ENCODE measurements at places on chromosomes 1 and 21. TPM values are rescaled to one million over a fixed set of nuclear protein-coding genes. Genes with fewer than 3 reads are reported as not detected.
A peak's percentile ranks its signal among the peaks of the same experiment; 100 is the strongest.

Gene HSPB7
- total RNA-seq, result not detected

Gene FAM72D
- 19.6 TPM for total RNA-seq

Gene RHCE
- not detected for total RNA-seq

- no peaks in the 10 kb centered on the region for H3K36me3 ChIP-seq
- peaks cover 12% of the 10 kb centered on the region for H3K27me3 ChIP-seq
- H3K4me3 ChIP-seq, result no peak overlapping the region
- H3K4me1 ChIP-seq, result peaks cover 2% of the 10 kb centered on the region
These were observed 181.1 kb downstream of the DYRK1A start for GRCh38 chr21:37547615-37548200.

GRCh38 chr1:111597426-111597825 lies 22.2 kb upstream of the RAP1A start:
- DNase-seq, result no peak
- H3K27me3 ChIP-seq, result no peaks in the 10 kb centered on the region
- peaks cover 98% of the 10 kb centered on the region for H3K4me1 ChIP-seq

GRCh38 chr1:20665726-20666125 lies 4.6 kb upstream of the DDOST start:
- peaks cover 4% of the 10 kb centered on the region for H3K36me3 ChIP-seq
- DNase-seq, result no peak
- no peak overlapping the region for H3K27ac ChIP-seq
- peaks cover 24% of the 10 kb centered on the region for H3K4me1 ChIP-seq
- no peak overlapping the region for H3K4me3 ChIP-seq

Gene LCE2C
- total RNA-seq, result not detected

- H3K36me3 ChIP-seq, result peaks cover 10% of the 10 kb centered on the region
- H3K4me1 ChIP-seq, result peaks cover 8% of the 10 kb centered on the region
- no peak for DNase-seq
- no peaks in the 10 kb centered on the region for H3K27me3 ChIP-seq
- H3K27ac ChIP-seq, result no peak overlapping the region
- no peak overlapping the region for H3K4me3 ChIP-seq
These were observed 15.2 kb downstream of the KIF1B start for GRCh38 chr1:10225573-10225972.

DNA sequence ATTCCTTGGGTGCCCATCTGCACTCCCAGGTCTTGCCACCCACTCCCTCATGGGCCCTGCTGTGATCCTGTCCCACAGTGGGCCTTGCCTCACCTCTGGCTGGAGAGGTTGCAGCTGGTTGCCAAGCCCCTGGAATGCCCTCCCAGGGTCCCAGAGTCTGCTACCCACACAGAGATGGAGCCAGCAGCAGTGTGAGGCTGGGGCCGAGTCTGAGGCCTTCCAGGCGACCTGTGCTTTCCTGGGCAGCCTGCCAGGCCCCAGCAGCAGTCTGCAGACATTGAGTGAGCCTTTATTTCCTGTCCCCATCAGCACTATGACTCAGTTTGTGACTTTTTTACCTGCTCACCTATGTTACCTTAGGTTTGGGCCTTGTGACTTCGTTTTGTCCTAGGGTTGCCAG lies 25.0 kb upstream of the TSPAN2 start:
- H3K36me3 ChIP-seq, result no peaks in the 10 kb centered on the region
- H3K27ac ChIP-seq, result no peak overlapping the region
- peaks cover 2% of the 10 kb centered on the region for H3K27me3 ChIP-seq
- no peaks in the 10 kb centered on the region for H3K4me1 ChIP-seq

GRCh38 chr1:111909030-111909429 lies 80.4 kb downstream of the KCND3 start:
- peaks cover 19% of the 10 kb centered on the region for H3K27me3 ChIP-seq
- H3K4me1 ChIP-seq, result peaks cover 23% of the 10 kb centered on the region
- no peaks in the 10 kb centered on the region for H3K36me3 ChIP-seq
- DNase-seq, result no peak

- H3K4me3 ChIP-seq, result no peak overlapping the region
- DNase-seq, result no peak
- no peaks in the 10 kb centered on the region for H3K36me3 ChIP-seq
- H3K4me1 ChIP-seq, result no peaks in the 10 kb centered on the region
- no peak overlapping the region for H3K27ac ChIP-seq
These were observed 5.1 kb upstream of the SMIM1 start for GRCh38 chr1:3767328-3767925.

DNA sequence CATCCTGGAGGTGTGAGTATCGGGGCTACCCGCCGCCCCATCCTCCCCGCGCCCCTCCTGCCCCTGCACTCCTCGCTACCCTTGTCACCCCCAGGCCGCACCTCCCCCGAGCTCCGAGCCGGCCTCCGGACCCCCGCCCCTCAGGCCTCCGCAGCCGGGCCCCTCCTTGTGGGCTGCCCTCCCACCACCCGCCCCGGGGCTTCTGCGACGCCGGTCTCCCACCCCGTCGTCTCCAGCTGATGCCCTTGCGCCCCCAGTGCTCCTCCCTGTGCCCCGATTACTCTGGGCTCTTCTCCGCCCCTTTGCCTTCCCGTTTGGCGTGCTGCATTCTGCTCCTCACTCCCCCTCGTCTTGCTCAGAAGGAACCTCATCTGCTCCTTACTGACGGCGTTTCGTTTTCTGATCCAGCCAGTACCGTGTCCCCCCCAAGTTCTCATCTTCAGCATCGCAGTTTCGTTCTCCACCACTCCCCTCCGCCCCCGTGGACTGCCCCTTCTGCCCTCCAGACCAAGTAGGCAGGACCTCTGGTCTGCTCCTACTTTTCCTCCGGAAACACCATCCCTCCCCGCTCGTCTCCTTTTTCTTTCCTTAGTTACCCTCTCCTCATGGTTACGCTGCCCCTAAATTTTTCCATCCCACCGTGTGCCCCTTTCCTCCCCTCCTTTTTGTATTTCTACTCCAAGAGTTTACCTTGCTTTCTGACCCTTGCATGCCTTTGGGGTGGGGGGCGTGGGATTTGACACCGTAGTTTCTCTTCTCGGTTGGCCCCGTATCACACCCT lies 841 bp downstream of the SNX27 start:
- peaks cover 4% of the 10 kb centered on the region for H3K27me3 ChIP-seq
- H3K4me1 ChIP-seq, result peaks cover 40% of the 10 kb centered on the region
- H3K36me3 ChIP-seq, result peaks cover 3% of the 10 kb centered on the region
- peak; percentile 33 for DNase-seq
- H3K4me3 ChIP-seq, result peak overlapping the region; percentile 92

Gene LRRC8C
- 52.5 TPM for total RNA-seq

DNA sequence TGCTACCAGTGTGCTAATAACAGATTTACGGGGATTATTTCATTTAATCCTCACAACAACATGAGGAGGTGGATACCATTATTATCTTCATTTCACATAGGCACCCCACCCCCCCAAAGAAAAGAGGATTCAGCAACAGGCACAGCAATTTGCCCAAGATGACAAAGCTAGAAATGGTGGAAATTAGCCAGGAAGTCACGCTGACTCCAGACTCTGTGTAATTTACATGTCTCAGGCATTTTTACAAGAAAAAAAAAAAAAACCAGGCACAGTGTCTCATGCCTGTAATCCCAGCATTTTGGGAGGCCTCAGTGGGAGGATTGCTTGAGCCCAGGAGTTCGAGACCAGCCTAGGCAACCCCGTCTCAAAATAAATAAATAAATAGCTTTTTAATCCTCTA lies 37.5 kb upstream of the PRDM2 start:
- no peak for DNase-seq
- H3K4me3 ChIP-seq, result no peak overlapping the region
- peaks cover 2% of the 10 kb centered on the region for H3K27me3 ChIP-seq

DNA sequence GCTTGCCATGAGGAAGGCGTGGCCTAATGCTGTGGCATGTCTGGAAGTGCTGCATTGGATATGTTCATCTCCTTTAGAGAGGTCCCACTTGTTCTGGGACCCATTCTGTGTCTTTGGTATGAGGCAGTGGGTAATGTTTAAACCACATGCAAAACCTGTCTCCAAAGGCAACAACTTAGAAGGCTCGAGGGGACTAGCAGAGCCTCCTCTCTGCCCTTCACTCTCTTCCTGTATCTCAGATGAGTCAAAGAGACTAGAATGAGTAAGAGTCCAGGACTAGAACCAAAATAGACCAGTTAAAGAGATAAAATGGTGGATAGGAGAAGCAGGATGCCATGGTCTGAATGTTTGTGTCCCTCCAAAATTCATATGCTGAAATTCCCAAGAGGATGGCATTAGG lies 220.8 kb upstream of the KIAA0040 start:
- no peak overlapping the region for H3K27ac ChIP-seq
- H3K36me3 ChIP-seq, result no peaks in the 10 kb centered on the region
- H3K27me3 ChIP-seq, result peaks cover 5% of the 10 kb centered on the region
- H3K4me1 ChIP-seq, result no peaks in the 10 kb centered on the region
- DNase-seq, result no peak

Gene WDR64
- not detected for total RNA-seq

- no peak overlapping the region for H3K27ac ChIP-seq
- no peaks in the 10 kb centered on the region for H3K36me3 ChIP-seq
- no peaks in the 10 kb centered on the region for H3K27me3 ChIP-seq
- no peaks in the 10 kb centered on the region for H3K4me1 ChIP-seq
- no peak for DNase-seq
These were observed 148.9 kb downstream of the PBX1 start for GRCh38 chr1:164707868-164708331.

DNA sequence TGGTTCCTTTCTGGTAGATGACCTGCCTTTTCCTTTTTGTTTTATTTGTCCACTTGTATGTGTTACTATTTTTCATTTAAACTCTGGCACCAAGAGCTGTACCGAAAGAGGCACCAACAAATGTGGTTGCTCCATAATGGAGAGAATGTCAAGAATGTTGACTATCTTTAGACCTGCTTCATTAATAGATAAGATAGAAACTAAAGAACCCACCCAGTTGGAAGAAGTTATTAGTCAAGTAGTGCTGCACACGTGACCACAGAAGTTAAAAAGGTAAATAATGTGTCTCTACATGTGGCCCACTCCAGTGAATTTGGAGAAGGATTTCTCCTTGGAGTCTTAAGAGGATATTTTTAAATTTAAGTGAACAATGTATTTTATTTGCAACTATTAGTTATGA lies 9.3 kb downstream of the ATP1A1 start:
- no peaks in the 10 kb centered on the region for H3K27me3 ChIP-seq
- H3K4me3 ChIP-seq, result no peak overlapping the region
- H3K27ac ChIP-seq, result no peak overlapping the region

Gene IGSF5
- not detected for total RNA-seq

DNA sequence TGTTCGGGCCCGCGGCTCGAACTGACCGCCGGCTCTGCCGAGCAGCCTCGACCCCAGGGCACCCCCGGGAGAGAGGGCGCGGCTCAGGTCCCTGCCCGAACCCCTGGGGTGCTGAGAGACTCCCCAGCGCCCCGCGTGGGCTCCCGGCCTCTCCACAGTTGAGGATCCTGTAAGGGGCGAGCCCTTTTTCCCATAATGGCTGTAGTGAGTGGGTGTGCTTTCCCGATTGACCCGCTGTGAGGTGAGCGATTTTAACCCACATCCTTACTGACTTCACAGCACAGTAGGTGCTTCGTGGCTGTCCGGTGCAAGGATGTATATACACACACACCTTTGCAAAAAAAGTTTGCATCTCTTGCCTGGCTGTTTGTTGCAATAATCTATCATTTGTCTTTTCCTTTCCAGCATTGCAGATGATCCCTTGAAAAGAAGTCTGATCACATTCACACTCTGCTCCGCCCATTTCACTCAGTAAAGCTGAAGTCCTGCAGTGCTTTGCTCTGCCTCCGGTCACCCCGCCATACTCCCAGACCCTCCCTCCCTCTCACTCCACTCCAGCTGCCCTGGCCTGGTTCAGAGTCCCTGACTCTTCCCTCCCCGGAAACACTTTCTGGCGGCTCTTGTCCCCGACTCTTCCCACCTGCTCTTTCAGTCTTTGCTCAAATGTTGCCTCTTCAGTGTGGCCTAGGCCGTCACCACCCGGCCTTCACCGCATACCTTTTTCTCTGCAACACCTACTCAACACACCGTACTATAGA lies 955 bp upstream of the UBE2G2 start:
- peak overlapping the region; percentile 63 for H3K27ac ChIP-seq
- peak overlapping the region; percentile 82 for H3K4me3 ChIP-seq
- no peaks in the 10 kb centered on the region for H3K27me3 ChIP-seq
- H3K4me1 ChIP-seq, result peaks cover 39% of the 10 kb centered on the region
- peaks cover 50% of the 10 kb centered on the region for H3K36me3 ChIP-seq

GRCh38 chr1:222967466-222968240 lies 152.8 kb downstream of the DISP1 start:
- DNase-seq, result no peak
- no peaks in the 10 kb centered on the region for H3K27me3 ChIP-seq
- no peaks in the 10 kb centered on the region for H3K4me1 ChIP-seq
- no peak overlapping the region for H3K4me3 ChIP-seq
- no peaks in the 10 kb centered on the region for H3K36me3 ChIP-seq

Gene WLS
- total RNA-seq, result not detected

DNA sequence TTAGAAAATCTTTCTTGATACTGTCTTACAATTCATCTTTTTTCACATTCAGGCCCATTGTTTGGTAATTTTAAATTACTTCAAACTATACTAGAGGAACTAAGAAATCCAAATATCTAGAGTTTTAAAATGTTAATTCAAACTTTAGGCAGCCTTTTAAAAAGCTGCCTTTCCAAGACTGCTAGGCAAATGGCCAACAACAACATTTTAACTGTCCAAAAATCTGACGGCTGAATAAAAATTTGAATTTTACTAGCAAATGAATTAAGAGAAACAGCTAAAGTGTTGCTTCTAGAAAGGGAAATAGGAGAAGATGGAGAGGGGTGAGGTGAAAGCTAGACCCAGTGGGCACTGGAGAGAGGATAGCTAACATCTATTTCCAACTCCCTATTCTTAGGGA lies 17.2 kb downstream of the DPYD start:
- no peaks in the 10 kb centered on the region for H3K27me3 ChIP-seq
- no peak overlapping the region for H3K4me3 ChIP-seq
- H3K27ac ChIP-seq, result no peak overlapping the region
- no peak for DNase-seq
- peaks cover 22% of the 10 kb centered on the region for H3K4me1 ChIP-seq
- peaks cover 16% of the 10 kb centered on the region for H3K36me3 ChIP-seq

Gene PDPN
- not detected for total RNA-seq
